ENCODE measurements at places on chromosomes 3 and 15. TPM values are rescaled to one million over a fixed set of nuclear protein-coding genes. Genes with fewer than 3 reads are reported as not detected.
A peak's percentile ranks its signal among the peaks of the same experiment; 100 is the strongest.

GRCh38 chr15:40992241-40992741 is 39.0 kb downstream of the CHAC1 start:
- DNase-seq = no peak
- peaks cover 28% of the 10 kb centered on the region for H3K36me3 ChIP-seq
- no peak overlapping the region for H3K4me3 ChIP-seq
- H3K4me1 ChIP-seq = peaks cover 31% of the 10 kb centered on the region

DNA sequence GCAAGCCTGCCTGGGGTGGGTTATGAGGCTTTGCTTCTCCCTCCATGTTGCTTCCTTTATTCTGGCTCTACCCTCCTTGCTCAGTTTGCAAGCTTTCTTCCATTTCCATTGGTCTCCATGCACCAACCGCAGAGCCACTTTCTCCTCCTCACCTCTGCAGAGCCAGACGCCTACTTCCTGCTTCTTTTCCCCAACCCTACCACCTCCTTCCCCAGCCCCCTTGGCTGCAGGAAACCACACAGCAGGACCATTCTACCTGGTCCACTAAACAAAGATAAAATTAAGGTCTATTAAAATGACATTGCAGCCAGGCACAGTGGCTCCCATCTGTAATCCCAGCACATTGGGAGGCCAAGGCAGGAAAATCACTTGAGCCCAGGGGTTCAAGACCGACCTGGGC is 10.0 kb upstream of the CAV3 start:
- no peak overlapping the region for H3K27ac ChIP-seq
- H3K27me3 ChIP-seq = no peaks in the 10 kb centered on the region
- no peaks in the 10 kb centered on the region for H3K4me1 ChIP-seq
- no peaks in the 10 kb centered on the region for H3K36me3 ChIP-seq
- no peak overlapping the region for H3K4me3 ChIP-seq

GRCh38 chr15:45572617-45573016 is 14.6 kb upstream of the BLOC1S6 start:
- no peak overlapping the region for H3K4me3 ChIP-seq
- peaks cover 25% of the 10 kb centered on the region for H3K27me3 ChIP-seq
- DNase-seq = no peak
- no peaks in the 10 kb centered on the region for H3K36me3 ChIP-seq

DNA sequence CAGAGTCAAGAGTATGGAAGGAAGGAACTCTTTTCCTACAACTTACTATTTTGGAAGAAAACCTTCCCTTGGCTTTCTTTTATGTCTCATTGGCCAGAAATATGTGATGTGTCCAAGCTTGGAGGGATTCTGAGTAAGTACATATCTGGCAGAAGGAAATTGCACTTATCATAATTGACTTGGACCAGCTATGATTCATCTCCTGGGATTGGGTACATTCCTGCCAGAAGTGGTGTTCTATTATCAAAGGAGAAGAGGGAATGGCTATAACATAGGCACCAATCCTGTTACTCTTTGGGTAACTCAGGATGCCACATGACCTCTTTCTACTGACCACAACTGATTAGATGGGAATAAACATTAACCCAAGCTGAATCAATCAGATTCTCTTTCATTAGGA is 13.5 kb upstream of the DAZL start:
- H3K4me1 ChIP-seq = no peaks in the 10 kb centered on the region
- no peaks in the 10 kb centered on the region for H3K36me3 ChIP-seq

GRCh38 chr15:65962187-65962586 is 92.9 kb downstream of the RAB11A start:
- no peak overlapping the region for H3K27ac ChIP-seq
- no peaks in the 10 kb centered on the region for H3K36me3 ChIP-seq
- no peak for DNase-seq
- H3K4me3 ChIP-seq = no peak overlapping the region
- H3K27me3 ChIP-seq = peaks cover 67% of the 10 kb centered on the region

DNA sequence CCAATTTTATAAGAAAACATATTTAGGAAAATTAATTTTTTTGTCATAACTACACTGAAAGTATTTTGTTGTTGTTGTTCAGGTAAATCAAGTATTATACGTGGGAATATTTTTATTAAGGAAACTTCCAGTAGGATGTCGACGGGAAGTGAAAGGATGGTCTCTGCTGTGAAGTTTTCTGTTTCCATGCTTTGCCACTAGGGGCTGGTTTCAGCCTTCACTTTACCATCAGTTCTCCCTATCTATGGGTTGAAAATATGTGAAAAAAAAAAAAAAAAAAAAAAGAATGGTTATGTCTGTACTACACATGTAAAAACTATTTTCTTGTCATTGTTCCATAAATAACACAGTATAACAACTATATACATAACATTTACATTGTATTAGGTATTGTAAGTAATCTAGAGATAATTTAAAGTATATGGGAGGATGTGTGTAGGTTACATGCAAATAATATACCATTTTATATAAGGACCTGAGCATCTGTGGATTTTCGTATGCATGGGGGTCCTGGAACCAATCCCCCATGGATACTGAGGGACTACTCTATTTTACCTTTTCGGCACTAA is 136.7 kb downstream of the SMAD6 start:
- no peak for DNase-seq
- H3K27me3 ChIP-seq = no peaks in the 10 kb centered on the region
- no peaks in the 10 kb centered on the region for H3K36me3 ChIP-seq
- peak overlapping the region; percentile 62 for H3K27ac ChIP-seq

- H3K27me3 ChIP-seq = peaks cover 11% of the 10 kb centered on the region
- peaks cover 7% of the 10 kb centered on the region for H3K4me1 ChIP-seq
- no peak overlapping the region for H3K4me3 ChIP-seq
- no peak for DNase-seq
Observed at GRCh38 chr15:81410318-81410753, 36.3 kb upstream of the TMC3 start.

GRCh38 chr3:10845839-10846656 is 30.0 kb downstream of the SLC6A11 start:
- H3K27me3 ChIP-seq = peaks cover 70% of the 10 kb centered on the region
- no peak for DNase-seq
- no peaks in the 10 kb centered on the region for H3K4me1 ChIP-seq
- no peaks in the 10 kb centered on the region for H3K36me3 ChIP-seq
- H3K27ac ChIP-seq = no peak overlapping the region
- H3K4me3 ChIP-seq = no peak overlapping the region

DNA sequence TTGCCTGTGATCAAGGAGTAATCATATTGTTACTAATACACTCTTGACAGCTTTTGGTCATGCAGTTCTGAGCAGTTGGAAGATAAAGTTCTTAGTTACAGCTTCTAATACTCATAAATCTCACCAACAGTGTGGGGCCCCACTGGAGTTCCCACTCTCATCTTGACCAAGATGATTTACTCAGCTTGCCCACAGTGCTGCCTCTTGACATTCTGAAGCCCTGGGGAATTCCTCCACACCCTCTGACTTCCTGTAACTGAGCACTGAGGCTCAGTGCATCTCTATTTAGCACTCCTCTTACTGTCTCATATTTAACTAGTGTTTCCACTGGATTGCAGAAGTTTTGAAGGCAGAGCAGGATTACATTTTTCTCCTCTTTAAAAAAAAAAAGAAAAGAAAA is 1.9 kb upstream of the ARL6IP5 start:
- peak overlapping the region; percentile 95 for H3K27ac ChIP-seq
- no peak for DNase-seq
- H3K27me3 ChIP-seq = no peaks in the 10 kb centered on the region
- peak overlapping the region; percentile 49 for H3K4me3 ChIP-seq

DNA sequence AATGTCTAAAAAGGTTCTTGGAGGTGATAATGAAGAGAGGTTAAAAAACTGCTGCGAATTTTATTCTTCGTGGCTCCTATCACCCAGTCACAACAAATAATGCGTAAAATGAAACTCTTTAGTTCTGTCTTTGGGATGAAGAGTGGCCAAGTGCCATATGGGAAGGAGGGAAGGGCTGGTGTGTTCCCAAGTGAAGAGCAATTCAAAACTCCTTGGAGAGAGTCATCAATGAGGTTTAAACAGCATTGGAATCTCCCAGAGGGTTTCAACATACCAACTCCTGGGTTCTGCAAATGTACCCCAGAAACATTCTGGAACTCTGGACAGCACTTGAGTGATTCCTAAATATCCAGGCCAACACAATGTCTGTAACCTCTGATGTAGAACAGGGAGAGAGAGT is 45.3 kb downstream of the SLCO3A1 start:
- H3K36me3 ChIP-seq = no peaks in the 10 kb centered on the region
- H3K4me3 ChIP-seq = no peak overlapping the region
- H3K4me1 ChIP-seq = no peaks in the 10 kb centered on the region
- no peak for DNase-seq
- no peak overlapping the region for H3K27ac ChIP-seq

DNA sequence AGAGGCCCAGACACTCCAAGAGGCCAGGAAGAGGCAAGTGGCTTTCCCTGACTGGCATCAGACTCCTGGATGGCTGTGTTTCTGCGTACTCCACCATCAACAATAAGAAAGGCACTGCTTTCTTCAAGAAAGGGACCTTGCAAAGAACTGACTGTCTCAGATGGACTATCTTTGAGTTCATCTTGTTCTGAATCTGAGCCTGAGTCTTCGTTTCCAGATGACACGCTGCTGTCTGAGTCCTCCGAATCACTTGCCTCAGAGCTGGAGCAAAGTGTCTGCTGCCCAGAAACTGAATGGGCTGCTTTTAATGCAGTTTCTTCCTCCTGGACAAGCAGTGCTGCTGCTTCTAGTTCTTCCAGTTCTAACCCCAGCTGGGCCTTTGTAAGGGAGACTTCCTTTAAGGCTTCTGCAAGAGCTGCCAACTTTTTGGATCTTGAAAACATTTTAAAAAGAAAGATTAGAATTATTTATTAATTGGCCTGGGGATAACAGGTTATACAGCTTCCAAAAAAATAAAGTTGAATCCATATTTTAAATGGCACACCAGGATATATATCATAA is 97.8 kb downstream of the SHQ1 start:
- no peak overlapping the region for H3K27ac ChIP-seq
- no peak overlapping the region for H3K4me3 ChIP-seq
- H3K4me1 ChIP-seq = peaks cover 9% of the 10 kb centered on the region

- no peaks in the 10 kb centered on the region for H3K27me3 ChIP-seq
- H3K27ac ChIP-seq = no peak overlapping the region
- no peaks in the 10 kb centered on the region for H3K36me3 ChIP-seq
- H3K4me1 ChIP-seq = no peaks in the 10 kb centered on the region
- DNase-seq = no peak
Observed at GRCh38 chr3:3086239-3086638, 23.9 kb downstream of the IL5RA start.

- H3K4me1 ChIP-seq = peaks cover 37% of the 10 kb centered on the region
- H3K27ac ChIP-seq = peak overlapping the region; percentile 95
- no peaks in the 10 kb centered on the region for H3K36me3 ChIP-seq
- DNase-seq = peak; percentile 68
- H3K4me3 ChIP-seq = no peak overlapping the region
- H3K27me3 ChIP-seq = no peaks in the 10 kb centered on the region
Observed at GRCh38 chr15:99409097-99409473, 156.7 kb upstream of the MEF2A start.

GRCh38 chr15:94235041-94235440 is 3.7 kb downstream of the MCTP2 start:
- no peaks in the 10 kb centered on the region for H3K36me3 ChIP-seq
- H3K27me3 ChIP-seq = peaks cover 3% of the 10 kb centered on the region
- no peak for DNase-seq
- H3K4me1 ChIP-seq = peaks cover 41% of the 10 kb centered on the region

DNA sequence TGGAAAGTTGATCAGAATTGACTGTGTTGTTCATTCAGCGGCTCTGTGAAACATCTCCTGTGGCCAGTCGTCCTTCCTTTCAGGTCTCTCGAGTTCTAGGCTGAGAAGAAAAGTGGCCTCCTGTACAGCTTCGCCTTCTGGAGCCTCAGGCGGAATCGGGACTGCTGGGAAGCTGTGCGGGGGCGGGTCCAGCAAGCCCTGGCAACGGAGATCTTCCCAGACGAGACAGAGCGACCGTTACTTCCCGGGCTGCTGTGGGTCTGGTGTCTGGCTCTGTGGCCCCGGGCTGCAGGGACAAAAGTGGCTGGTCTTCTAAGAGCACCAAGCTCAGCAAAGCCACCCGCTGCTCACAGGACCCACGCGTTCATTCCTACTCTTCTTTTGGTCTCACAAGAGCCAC is 88.6 kb upstream of the CACNA2D3 start:
- DNase-seq = no peak
- no peaks in the 10 kb centered on the region for H3K36me3 ChIP-seq
- H3K27me3 ChIP-seq = no peaks in the 10 kb centered on the region
- H3K27ac ChIP-seq = no peak overlapping the region
- H3K4me3 ChIP-seq = no peak overlapping the region

DNA sequence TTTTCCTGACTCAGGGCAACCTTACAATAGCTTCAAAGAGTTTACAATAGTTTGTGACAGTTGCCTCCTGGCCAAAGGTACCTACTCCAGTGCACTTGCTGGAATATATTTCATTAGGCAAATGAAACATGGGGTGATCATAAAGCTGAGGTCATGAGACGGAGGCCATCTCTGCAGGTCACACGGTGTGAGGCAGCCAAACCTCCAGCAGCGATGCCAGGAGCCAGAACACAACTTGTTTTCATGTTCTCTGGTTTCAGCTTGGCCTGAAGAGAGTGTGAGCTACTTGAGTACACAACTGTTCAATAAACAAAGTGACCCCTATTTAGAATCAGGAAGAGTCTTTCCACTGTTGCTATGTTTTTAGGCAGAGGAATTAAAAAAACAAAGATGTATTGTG is 42.7 kb upstream of the PYGO1 start:
- H3K36me3 ChIP-seq = no peaks in the 10 kb centered on the region
- DNase-seq = no peak
- H3K27ac ChIP-seq = no peak overlapping the region
- no peak overlapping the region for H3K4me3 ChIP-seq

- H3K4me1 ChIP-seq = no peaks in the 10 kb centered on the region
- peak; percentile 49 for DNase-seq
- H3K4me3 ChIP-seq = no peak overlapping the region
- no peak overlapping the region for H3K27ac ChIP-seq
- H3K27me3 ChIP-seq = peaks cover 9% of the 10 kb centered on the region
Observed at GRCh38 chr15:41994772-41995475, 22.6 kb upstream of the EHD4 start.

- no peak overlapping the region for H3K4me3 ChIP-seq
- H3K4me1 ChIP-seq = peaks cover 6% of the 10 kb centered on the region
- peaks cover 3% of the 10 kb centered on the region for H3K36me3 ChIP-seq
- H3K27me3 ChIP-seq = no peaks in the 10 kb centered on the region
- H3K27ac ChIP-seq = no peak overlapping the region
- DNase-seq = no peak
Observed at GRCh38 chr3:40914475-40914874, 284.8 kb upstream of the CTNNB1 start.

The WWTR1 gene
- 111 TPM for total RNA-seq

The CRABP1 gene
- total RNA-seq = not detected

The NKTR gene
- total RNA-seq = 49.7 TPM

The MESP2 gene
- 0.36 TPM for total RNA-seq

The SERINC4 gene
- total RNA-seq = not detected

The NANOGP8 gene
- total RNA-seq = not detected

The CLEC3B gene
- total RNA-seq = 47.1 TPM

The IL20RB gene
- total RNA-seq = 0.94 TPM

The GOLGA8T gene
- not detected for total RNA-seq
